Left kidney (tissue), 8 donors: ENCODE measurements at places on chromosomes 11 and 22. TPM values are rescaled to one million over a fixed set of nuclear protein-coding genes. Genes with fewer than 3 reads are reported as not detected.

Gene CYP2D6
- 6.2 TPM for polyA plus RNA-seq

Gene WBP2NL
- polyA plus RNA-seq = 8.4 TPM

Gene PHETA2
- 10.0 TPM for polyA plus RNA-seq

Gene ZDHHC8
- polyA plus RNA-seq = 37.9 TPM

Gene TRIM3
- 26.5 TPM for polyA plus RNA-seq

Gene PIK3IP1
- polyA plus RNA-seq = 10.6 TPM

Gene MSANTD2
- 49.5 TPM for polyA plus RNA-seq

Gene PLAAT3
- polyA plus RNA-seq = 15.1 TPM

Gene LARGE2
- 23.3 TPM for polyA plus RNA-seq

Gene MRGPRE
- polyA plus RNA-seq = not detected

Gene ASPHD2
- polyA plus RNA-seq = 4.4 TPM

Gene INSC
- 0.73 TPM for polyA plus RNA-seq

Gene MIOX
- polyA plus RNA-seq = 6.1 TPM

Gene SLC5A12
- polyA plus RNA-seq = 57.3 TPM

Gene RCOR2
- polyA plus RNA-seq = 12.2 TPM

Gene CRYBB1
- polyA plus RNA-seq = 0.45 TPM

Gene TEX12
- 0.52 TPM for polyA plus RNA-seq

Gene APOBEC3H
- polyA plus RNA-seq = 0.23 TPM

Gene ZNF280A
- not detected for polyA plus RNA-seq

Gene AAMDC
- polyA plus RNA-seq = 49.3 TPM

Gene NLRP6
- 0.35 TPM for polyA plus RNA-seq

Gene CAT
- polyA plus RNA-seq = 195 TPM

Gene LRP5
- 34.4 TPM for polyA plus RNA-seq

Gene GSTT4
- not detected for polyA plus RNA-seq

Gene DDB1
- 230 TPM for polyA plus RNA-seq

Gene OR52N5
- polyA plus RNA-seq = not detected

Gene C11orf16
- polyA plus RNA-seq = 0.96 TPM

Gene CD3D
- polyA plus RNA-seq = 0.50 TPM

Gene OR8G1
- not detected for polyA plus RNA-seq

Gene OR52K2
- not detected for polyA plus RNA-seq

Gene TBX1
- polyA plus RNA-seq = 0.42 TPM

Gene HBG2
- 1,458 TPM for polyA plus RNA-seq

Gene MUC2
- polyA plus RNA-seq = 0.03 TPM

Gene CPSF7
- polyA plus RNA-seq = 129 TPM

Gene OR51E2
- 1.3 TPM for polyA plus RNA-seq

Gene CARNS1
- polyA plus RNA-seq = 4.4 TPM

Gene PIH1D2
- 12.6 TPM for polyA plus RNA-seq

Gene SYT7
- 4.7 TPM for polyA plus RNA-seq

Gene SHANK2
- 34.8 TPM for polyA plus RNA-seq

Gene OR5P2
- polyA plus RNA-seq = 0.13 TPM

Gene KCNC1
- 1.5 TPM for polyA plus RNA-seq
